Ureter (tissue), 1 donor: ENCODE measurements at places on chromosomes 2 and 18.

GRCh38 chr2:234789556-234790325 is 162.1 kb upstream of the SH3BP4 start:
- no peak for DNase-seq

- peak; percentile 60 for DNase-seq
Measured at GRCh38 chr18:49858309-49859020, 45.1 kb upstream of the ACAA2 start.

DNA sequence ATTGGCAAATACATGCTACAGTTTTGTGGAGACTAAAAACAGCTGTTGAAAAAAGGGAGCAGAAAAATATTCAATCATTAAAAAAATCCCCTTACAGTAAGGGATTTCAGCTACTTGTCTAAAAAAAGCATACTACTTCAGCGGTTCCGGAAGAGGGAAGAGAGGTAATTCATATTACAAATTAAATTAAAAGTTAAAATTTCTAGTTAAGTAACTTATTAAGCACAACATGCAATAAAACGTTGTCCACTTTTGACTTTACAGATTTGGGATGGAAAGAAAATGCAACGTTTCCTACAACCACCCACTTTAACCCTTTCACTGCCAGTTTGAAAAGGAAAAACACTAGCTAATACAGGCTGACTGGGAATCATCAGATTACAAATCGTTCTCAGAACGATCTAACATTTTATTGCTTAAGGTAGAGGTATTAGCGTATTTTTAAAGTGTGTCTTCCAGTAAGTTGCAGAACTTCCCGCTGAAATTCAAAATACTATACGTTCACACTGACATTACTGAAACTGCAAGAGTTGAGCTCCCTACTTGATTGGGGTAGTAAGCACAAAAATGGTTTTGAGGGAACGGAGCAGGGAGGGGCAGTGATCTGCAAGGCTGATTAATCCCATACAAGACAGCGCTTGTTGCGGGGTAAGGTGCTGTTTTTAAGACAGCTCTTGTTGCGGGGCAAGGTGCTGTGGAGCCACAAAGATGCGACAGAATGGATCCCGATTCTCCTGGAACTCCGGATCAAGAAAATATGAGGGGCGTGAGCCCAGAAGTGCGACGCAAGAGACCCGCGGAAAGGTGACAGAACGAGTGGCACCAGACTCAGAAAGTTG is 743 bp downstream of the HADHA start:
- no peak for DNase-seq

- no peak for DNase-seq
Measured at GRCh38 chr2:119691651-119692245, 12.7 kb downstream of the TMEM177 start.

GRCh38 chr2:161199912-161200701 is 39.9 kb downstream of the TANK start:
- DNase-seq: no peak

GRCh38 chr2:145221032-145221431 is 701.1 kb upstream of the ZEB2 start:
- DNase-seq: no peak

- no peak for DNase-seq
Measured at GRCh38 chr2:214574084-214574781, 163.4 kb downstream of the VWC2L start.

DNA sequence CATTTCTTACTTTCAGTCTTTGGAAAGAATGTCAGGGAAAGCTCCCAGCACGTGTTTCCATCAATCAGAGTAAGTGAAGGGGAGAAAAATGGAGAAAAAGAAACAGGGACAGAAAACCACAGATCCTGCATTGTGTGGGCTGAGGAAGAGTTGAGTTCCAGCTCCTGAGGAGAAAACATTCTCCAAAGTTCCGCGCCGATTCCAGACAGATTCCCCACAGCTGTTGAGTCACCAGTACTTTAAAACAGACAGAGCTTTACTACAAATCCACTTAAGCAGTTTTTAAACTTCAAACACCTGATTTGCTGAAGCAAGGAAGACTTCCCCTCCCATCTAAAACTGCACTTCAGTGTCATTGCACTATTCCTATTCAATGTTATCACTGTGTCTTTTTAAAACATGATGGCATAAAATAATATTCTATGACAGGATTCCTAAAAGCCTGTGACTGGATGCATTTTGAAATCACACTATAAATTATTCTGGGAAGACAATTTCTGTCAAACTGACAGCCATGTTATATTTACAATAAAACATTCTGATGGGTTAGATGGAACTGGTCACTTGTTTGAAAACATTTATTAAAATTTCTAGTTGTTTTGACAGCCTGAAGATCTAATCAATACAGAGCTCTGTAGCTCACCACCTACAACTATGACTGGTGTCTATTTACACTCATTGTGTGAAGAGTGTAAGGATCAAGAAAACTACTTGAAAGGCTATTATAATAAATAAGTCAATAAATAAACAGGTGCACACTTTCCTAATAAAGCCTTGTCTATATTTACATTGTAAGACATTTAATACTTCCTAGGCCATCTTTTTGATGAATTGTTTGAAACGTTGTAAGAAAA is 40.9 kb downstream of the TCF4 start:
- DNase-seq: no peak

- peak; percentile 20 for DNase-seq
Measured at GRCh38 chr18:3069671-3070433, 56.9 kb upstream of the LPIN2 start.

- DNase-seq: no peak
Measured at GRCh38 chr2:170306293-170306873, 128.4 kb downstream of the MYO3B start.

DNA sequence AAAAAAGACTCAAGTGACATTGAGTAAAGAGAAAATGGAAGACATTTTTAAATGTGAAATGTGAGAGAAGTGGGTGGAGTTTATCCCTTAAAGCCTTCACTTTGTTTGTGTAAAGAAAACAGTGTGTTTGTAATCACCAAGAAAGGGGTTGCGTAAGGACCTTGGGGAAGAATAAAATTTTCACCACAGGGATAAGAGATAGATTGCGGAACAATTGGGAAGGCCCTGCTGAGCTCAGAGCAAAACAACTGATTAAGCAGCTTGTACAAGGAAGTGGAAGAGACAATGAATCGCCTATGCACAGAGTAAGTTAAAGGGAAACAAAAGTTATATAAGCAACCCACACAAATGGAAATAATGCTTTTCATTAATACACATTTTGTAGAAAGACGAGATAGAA is 327.7 kb downstream of the RAD51AP2 start:
- no peak for DNase-seq

GRCh38 chr2:134773759-134774742 is 55.3 kb upstream of the TMEM163 start:
- DNase-seq: no peak

DNA sequence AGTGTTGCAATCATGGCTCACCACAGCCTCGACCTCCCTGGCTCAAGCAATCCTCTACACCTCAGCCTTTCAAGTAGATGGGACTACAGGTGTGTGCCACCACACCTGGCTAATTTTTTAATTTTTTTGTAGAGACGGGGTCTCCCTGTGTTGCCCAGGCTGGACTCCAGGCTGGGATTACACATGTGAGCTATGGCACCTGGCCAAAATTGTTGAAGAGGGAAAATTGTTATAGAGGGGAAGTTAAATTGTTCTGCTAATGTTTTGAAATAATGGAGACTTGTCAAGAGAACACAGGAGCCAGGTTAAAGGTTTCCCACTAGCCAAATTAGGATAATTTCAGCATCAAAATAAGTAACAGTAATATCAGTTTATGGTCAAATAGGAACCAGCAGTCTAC is 25.1 kb downstream of the PPIG start:
- no peak for DNase-seq

- DNase-seq: peak; percentile 70
Measured at GRCh38 chr2:37585982-37586621, 85.3 kb downstream of the CDC42EP3 start.

GRCh38 chr2:64203858-64204632 is 59.8 kb upstream of the PELI1 start:
- no peak for DNase-seq

- DNase-seq: no peak
Measured at GRCh38 chr2:237178396-237178795, 92.7 kb downstream of the COPS8 start.

DNA sequence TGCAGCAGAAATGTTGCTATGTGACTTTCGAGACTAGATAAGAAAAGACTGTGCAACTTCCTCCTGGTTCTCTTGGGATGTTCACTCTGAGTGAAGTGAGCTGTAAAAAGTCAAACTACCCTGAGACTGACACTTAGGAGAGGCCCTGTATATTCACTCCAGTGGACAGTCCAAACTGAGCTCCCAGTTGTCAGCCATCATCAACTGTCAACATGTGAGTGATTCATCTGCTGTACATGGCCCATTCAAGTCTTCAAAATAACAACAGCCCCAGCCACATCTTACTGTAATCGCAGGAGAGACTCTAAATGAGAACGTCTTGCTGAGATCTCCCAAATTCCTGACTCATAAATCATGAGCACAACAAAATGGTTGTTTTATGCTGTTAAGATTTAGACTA is 8.5 kb upstream of the UNC80 start:
- no peak for DNase-seq

DNA sequence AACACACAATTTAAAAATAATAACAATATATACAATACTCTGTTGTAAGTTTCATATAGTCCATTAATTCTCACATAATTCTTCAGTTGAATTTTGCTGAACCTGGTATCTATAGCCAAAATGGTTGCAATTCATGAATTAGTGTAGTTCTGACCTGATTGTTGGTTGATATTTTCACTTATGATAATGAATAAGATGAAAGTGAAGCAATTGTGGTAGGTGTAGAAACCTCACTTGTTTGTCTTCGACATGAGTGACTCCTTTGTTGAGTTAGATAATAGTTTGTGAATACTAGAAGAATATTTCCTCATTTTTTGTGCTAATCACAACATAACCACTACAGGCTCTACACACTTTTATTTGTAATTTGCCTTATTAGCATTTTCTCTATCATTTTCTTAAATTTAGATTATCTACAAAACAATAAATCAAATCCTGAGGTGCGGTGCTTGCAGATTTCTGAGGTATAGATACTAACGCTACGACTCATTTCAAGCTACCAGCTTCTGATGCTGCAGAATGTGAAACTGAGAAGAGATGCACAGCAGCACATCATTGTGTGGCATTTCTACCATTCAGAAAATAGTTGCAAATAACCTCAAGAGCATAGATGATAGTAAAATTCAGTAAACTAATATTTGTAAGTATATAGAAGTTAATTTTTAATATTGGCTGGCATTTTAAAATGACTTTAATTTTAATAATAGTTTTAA is 117.9 kb downstream of the KCNH7 start:
- DNase-seq: no peak

DNA sequence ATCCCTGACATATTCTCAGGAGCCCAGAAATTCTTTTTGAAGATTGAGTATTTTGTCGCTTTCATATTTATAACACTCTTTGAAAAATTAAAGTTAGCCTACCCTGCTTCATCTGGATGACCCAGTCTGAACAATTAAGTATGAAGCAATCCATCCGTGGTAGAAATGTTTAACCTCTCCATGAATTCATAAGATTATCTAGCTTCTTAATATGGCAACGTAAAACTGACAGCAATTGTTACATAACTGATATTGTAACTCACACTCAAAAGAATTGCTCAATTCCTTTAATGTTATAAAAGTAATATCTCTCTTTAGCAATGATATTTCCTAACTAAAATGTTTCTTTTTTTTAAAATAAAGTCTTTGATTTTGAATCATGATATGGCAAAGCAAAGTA is 7.2 kb upstream of the ABCA12 start:
- no peak for DNase-seq

GRCh38 chr18:44954257-44954656 is 273.6 kb downstream of the SETBP1 start:
- no peak for DNase-seq

DNA sequence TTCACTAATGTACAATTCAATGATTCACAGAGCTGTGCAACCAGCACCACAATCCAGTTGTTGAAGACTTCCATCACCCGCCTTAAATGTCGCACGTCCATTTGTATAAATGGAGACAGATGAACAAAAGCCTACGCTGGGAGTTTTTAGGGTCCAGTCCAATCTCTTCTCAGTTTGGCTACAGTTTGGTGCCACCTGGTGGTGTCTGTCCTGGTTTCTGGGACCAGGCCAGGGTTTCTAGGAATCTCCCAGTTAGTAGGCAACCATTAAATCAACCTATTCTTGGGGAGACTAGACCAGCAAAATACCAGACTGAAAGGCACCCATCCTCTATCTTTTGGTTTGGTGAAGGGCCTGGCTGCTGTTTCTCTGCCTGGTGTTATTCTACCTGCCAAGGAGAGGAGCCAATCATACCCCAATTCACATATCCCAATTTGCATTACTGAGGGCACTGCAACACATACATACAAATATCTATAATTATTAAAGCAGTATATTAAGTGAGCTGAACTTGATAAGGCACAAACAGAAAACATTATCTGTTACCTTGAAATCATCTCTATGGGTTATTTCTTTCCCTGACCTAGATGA is 3.2 kb upstream of the DDX1 start:
- DNase-seq: peak; percentile 54

DNA sequence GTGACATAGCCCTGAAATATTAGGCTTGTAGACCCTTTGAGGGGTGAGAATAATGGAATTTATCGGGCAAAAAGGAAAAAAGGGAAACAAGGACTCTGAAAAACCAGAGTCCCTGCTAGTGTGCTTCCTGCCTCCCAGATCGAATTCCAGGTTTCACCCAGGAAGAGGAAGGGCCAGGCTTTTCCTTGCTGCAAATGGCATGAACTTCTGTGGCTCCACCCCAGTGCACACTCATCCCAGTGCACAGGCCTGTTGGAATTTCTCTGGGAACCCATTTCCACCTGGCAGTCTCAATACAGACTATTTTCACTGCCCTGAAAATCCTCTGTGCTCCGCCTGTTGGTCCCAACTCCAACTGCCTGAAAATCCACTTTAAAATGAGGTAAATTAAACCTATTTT is 29.9 kb downstream of the C18orf54 start:
- DNase-seq: no peak

DNA sequence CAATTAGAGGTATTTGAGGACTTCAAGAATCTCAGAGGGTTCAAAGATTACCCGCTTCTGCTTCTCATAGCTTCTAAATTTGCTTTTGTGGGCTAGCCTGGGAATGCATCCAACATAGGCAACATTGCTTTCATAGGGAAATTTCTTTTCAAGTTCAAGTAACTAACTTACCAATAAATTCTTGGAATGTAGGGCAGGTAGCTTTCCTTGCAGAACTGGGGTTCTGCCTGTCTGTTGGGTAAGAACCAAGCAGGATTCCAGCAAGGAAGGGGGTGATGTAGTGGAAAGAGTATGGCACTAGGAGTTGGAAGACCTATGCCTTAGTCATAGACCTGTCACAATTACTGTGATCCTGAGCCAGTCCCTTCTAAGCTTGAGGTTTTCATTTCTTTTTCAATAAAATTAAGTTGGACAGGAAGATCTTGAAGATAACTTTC is 164.1 kb downstream of the FHOD3 start:
- no peak for DNase-seq

GRCh38 chr2:151191001-151191400 is 70.7 kb downstream of the RBM43 start:
- DNase-seq: no peak

- no peak for DNase-seq
Measured at GRCh38 chr18:39990540-39990939, 1964.5 kb upstream of the PIK3C3 start.
